Thoracic aorta (tissue), 2 donors: ENCODE measurements at places on chromosomes 3 and 15.

- DNase-seq, result no peak
Observed at GRCh38 chr3:187718802-187719201, 16.4 kb upstream of the RTP2 start.

- DNase-seq, result no peak
Observed at GRCh38 chr3:111762537-111762936, 96.5 kb upstream of the PHLDB2 start.

- no peak for DNase-seq
Observed at GRCh38 chr3:18122264-18122663, 302.9 kb downstream of the SATB1 start.

DNA sequence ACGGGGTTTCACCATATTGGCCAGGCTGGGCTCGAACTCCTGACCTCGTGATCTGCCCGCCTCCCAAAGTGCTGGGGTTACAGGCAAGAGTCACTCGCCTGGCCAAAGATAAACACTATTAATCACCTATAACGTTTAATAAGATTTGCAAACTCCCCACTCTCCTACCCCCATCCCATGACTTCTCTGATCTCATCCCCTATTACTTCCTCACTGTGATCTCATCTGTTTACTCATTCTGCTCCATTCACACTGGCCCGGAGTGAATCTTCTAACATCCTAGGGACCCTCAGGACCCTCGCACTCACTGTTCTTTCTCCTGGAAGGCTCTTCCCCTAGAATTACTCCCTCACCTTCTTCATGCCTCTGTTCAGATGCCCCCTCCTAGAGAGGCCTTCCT is 78.9 kb downstream of the DGKG start:
- DNase-seq, result no peak

DNA sequence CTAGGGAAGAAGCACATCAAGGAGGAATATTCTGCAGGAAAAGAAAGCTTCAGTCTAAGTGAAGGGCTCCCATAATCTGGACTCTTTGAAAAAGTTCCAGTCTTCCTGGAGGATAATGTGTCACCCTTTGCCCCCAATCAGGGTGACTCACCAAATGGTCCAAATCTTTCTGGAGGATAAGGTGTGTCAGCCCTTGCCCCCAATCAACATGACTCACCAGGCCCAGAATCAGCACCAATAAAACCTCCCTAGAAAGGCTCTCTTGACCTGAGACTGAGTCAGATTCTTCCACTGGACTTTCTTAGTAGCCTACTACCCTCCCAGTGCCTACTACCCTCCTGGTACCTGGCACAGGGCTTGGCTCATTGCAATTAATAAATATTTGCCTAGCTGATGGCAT is 9.5 kb upstream of the ARL14 start:
- DNase-seq, result no peak

- no peak for DNase-seq
Observed at GRCh38 chr15:69457304-69458280, 5.0 kb downstream of the RPLP1 start.
